Omental fat pad (tissue), 4 donors: ENCODE measurements at places on chromosomes 12 and 14. TPM values are rescaled to one million over a fixed set of nuclear protein-coding genes. Genes with fewer than 3 reads are reported as not detected.

BCL2L2 gene
- 37.2 TPM for total RNA-seq

DNA sequence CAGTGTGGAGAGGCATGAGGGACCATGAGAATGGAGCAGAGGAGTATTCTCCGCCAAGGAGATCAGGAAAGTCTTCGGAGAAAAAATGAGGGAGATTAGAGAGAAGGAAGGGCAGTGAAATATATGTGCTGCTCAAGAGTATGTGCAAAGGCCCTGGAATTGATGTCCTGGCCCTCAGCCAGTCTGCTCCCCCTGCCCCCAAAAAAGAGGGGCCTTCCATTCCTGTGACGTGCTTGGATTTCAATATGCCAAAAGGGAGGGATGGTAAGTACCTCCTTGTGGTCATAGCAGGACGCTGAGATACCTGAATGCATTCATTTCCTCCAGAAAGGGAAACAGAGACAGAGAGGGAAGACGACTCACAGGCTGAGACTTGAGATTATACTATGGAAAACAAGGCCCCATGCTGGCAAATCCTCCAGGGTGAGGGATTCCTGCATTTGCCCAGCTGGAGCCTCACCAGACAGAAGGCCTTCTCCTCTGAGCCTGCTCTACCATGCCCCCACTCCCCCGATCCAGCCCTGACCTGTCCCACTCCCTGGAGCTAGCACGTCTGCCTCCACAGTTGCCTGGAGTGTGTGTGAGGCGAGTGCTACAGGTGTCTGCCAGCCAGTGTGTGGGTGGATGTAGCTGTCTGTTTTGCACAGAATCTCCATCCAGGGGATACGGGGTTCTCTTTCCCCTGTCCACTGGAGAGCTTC, 3.9 kb upstream of the RARG start:
- DNase-seq: no peak

- no peak for DNase-seq
These were observed 18.8 kb downstream of the WBP11 start for GRCh38 chr12:14784471-14784870.

GRCh38 chr14:61160798-61161197, 120.3 kb downstream of the TMEM30B start:
- DNase-seq: no peak

INHBC gene
- not detected for total RNA-seq

MYF6 gene
- 0.44 TPM for total RNA-seq

DNA sequence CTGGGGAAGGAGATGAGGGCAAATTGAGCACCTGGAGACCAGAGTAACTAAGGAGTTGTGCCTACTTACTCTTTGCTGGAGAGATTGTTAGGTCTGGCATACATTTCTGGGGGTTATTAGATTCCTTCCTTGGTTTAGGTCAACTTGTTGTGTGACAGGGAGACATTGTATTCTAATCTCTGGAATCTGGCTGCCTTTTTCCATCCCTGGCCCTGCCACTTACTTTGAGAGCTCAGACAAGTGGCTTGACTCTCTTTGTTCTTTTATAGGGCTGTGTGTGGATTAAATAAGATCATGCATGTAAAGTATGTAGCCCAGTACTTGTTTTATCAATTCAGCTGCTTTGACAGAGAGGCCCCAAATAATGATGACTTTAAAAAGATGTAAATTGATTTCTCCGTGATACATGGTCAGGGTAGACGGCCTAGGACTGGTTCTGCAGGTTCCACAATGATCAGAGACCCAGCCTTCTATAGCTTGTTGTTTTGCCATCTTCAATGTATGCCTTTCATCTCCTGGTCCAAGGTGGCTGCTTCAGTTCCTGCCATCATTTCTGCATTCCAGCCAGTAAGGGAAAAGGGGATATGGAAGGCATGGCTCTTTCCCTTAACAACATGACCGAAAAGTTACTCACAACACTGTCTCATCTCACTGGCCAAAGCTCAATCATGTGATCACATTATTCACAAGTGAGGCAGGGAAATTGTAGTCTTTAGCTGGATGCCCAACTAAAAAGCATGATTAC, 72.6 kb downstream of the CHST11 start:
- no peak for DNase-seq

RFLNA gene
- total RNA-seq: 0.69 TPM

CLEC2A gene
- not detected for total RNA-seq

DNA sequence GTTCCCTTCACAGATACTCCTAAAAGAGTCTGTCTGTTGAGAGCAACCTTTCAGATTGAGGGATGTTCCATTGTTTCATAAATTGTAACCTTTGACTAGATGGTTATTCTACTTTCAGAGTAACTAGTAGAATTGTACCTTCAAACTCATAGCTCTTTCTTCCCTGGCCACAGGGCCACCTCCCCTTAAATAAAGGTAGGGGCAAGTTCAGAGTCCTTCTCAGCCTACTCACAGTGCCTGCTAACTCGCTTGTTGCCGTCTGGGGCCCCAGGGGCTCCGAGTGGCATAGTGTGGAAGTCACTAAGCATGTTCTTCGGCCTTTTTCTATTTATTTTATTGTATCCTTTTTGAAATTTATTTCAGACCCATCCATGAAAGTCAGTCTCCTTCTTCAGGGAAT, 250.4 kb downstream of the ALX1 start:
- no peak for DNase-seq

DNA sequence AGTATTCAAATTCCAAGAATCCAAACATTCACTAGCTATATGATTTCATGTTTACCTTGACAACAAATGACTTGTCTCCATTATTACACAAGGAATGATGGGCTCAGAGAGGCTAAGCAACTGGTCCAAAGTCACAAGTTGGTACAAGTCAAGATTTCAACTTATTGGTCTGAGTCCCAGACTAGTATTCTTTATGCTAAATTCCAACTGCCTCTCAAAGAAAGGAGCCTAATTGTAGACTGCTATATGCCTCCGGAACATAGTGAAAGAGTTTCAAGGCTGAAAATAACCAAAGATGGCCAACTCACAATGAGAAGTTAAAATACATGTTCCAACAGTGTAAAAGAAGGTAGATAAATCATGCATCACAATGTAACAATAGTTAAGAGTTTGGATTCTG, 7.5 kb downstream of the BTG1 start:
- DNase-seq: no peak

GRCh38 chr12:28980436-28980835, 168.6 kb upstream of the FAR2 start:
- DNase-seq: no peak

- DNase-seq: no peak
These were observed 19.8 kb downstream of the MYRFL start for GRCh38 chr12:69844836-69845235.

GRCh38 chr12:72472350-72472749, 200.2 kb downstream of the TRHDE start:
- no peak for DNase-seq

ORAI1 gene
- 15.4 TPM for total RNA-seq

- DNase-seq: no peak
These were observed 83.4 kb downstream of the HECTD1 start for GRCh38 chr14:31124197-31124596.

ADCY4 gene
- 9.7 TPM for total RNA-seq

TAS2R50 gene
- total RNA-seq: 4.3 TPM

PLEKHG7 gene
- total RNA-seq: not detected

GRCh38 chr12:93482721-93483120, 15.4 kb downstream of the MRPL42 start:
- no peak for DNase-seq

RTN1 gene
- total RNA-seq: 12.6 TPM

CCDC91 gene
- 48.9 TPM for total RNA-seq

RPL10L gene
- total RNA-seq: not detected

SLC2A14 gene
- total RNA-seq: not detected

C12orf75 gene
- total RNA-seq: 3.6 TPM

GRCh38 chr12:109089683-109090082, 3.6 kb downstream of the ALKBH2 start:
- no peak for DNase-seq

DNA sequence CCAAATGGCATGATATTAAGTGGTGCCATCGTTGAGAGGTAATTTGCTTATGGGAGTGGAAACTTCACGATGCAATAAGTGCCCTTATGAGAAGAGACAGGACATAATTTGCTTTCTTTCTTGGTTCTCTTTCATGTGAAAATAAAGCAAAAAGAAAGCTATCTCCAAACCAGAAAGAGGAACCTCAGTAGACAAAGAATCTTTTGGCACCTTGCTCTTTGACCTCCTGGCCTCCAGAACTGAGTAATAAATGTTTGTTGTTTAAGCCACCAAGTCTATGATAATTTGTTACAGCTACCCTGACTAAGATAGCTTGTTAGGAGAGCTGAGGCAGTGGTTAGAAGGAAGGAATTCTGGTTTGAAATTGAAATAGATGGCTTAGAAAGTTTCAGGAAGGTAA, 39.6 kb downstream of the CCER1 start:
- DNase-seq: no peak

GRCh38 chr12:9347328-9348127, 139.3 kb upstream of the PZP start:
- no peak for DNase-seq

VWF gene
- 415 TPM for total RNA-seq

DNA sequence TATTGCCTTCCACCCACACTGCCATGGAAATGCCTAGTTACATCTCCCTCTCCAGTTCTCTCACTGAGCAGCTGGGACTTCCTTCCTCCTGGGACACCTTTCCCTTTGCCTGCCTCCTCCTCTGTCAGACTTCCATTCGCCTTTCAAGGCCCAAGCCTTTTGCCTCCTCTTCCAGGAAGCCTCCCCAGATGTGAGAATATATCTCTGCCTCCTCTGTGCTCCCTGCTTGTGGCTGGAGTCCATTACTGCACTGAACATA, 3.1 kb downstream of the IFI27L2 start:
- no peak for DNase-seq

OR6C2 gene
- total RNA-seq: not detected

- DNase-seq: no peak
These were observed 552 bp downstream of the TAPBPL start for GRCh38 chr12:6452245-6452943.
